Anterior cingulate cortex (tissue), 58 donors: ENCODE measurements at places on chromosomes 12 and 14.
A peak's percentile ranks its signal among the peaks of the same experiment; 100 is the strongest.

DNA sequence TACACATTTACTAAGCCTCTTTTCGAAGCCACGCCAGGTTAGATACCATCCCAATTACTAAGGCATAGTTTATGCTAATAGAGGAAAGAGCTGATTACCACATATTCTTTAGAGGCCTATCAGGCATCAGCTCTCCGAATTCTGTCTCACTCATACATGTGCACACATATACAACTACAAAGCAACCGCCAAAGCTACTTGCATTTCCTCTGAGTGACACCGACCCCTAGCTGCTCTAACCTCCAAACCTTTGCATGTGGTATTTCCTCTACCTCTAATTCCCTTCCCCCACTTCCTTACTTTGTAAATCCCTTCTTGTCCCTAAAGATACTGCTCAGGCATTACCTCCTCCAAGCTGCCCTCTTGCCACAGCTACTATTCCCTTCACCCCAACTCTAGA lies 107.2 kb downstream of the DUSP6 start:
- DNase-seq = no peak

GRCh38 chr14:23294734-23295561 lies 7.7 kb downstream of the PPP1R3E start:
- DNase-seq = no peak

DNA sequence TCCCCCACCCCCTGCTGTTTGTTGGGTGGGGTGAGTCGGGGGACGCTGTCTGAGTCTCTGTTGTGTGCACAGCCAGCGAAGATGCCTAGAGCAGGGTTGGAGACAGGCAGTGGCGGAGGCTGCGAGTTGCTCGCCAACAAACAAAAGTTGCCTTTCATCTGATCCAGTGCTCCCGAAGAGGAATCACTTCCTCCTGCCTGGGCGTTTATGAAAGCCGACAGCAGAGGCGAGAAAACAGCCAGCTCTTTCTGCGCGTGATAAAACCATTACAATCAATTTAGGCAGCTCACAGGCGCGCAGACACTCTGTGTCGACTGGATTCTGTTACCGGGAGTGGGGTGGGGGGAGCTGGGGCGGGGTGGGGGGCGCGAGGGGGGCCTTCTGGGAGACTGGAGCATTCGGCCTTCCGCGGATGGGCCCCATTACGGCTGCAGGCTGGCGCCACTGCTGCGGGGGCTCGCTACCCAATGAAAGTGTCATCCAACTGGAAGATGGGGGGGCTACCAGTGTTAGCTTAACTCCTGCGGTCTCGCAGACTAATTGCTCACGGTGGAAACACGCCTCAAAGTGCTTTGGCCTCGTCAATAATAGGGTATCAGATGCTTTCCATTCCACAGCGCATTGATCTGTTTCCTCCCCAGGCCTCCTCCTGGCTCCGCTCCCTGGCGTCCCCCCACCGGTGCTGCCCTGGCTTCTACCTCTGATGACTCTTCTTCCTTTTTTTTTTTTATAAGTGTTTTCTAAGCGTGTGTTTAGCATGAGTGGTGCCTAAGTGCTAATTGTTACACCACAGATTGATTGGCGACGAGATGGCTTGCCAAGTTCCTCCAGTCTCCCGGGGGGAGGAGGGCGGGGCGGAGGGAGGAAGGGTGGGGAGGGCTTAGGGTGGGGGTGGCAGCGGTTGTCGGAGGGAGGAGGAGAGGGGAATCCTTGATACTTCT lies 678.4 kb downstream of the MED13L start:
- DNase-seq = peak; percentile 50

DNA sequence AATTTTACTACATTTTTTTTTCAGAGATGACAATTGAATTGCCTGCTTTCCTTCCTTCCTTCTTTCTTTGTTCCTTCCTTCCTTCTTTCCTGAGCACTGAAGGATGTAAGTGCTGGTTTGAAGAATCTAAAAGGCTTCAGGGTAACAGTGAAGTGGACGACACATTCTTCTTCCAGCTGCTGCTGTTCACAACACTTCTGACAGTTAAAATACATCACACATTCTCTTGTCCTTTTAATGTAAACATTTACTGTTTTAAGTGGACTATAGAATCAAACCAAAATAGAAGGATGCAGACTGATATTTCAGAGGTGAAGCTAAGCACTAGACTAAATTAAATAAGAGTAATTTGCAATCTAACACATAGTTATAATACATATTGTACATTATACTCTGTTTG lies 151.5 kb downstream of the MSRB3 start:
- DNase-seq = no peak

DNA sequence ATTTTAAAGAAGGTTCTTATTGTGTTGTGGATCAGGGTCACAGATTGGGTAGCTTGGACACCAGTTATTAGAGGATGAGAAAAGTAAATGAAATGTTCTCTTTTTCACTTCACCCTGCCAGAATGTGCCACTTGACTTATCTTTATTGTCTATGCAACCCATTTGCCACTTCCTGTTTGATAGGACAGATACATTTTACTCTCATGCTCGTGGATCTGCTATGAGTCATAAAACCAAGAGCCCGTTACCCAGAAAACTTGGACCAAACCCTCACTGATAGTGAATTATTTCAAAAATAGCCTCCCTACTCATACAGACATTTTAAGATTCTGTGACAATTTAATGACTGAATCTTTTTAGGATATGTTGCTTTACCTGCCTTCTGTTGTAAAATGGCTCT lies 1.8 kb downstream of the ISCA2 start:
- DNase-seq = no peak

DNA sequence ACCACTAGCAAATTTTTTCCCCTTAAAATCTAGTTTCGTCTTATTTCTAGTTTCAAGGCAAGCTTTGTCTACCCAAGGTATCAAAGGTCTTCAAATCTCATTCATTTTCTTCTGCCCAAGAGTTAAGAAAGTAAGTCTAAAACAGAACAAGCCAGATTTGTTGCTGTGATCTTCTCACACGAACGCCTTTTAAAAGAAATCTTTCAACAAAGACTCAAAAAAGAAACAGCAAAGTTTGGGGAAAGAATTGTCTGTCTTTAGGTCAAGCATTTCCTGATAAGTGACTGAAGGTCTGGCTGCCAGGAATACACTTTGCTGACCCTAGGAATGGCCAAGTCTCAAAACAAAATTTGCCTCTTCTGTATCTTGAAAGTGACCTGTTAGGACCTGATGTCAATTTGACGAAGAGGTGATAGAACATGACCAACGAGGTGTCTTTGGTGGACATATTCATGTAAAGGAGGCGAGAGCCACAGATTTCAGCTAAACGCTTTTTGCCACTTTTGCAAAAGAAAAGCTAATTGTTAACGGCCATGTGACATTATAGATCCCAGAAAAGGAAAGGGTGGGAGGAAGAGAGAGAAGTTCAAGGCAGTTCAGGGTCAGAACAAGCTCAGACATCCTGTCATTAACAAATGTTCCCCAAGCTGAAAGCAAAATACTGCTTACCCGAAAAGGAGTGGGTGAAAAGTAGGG lies 1.7 kb downstream of the CDK17 start:
- no peak for DNase-seq
